ENCODE measurements at places on chromosomes 11 and 22.

- no peak for DNase-seq
These were observed 4.3 kb upstream of the TRIM44 start for GRCh38 chr11:35658020-35658948.

GRCh38 chr11:88317536-88317935 lies 20.0 kb downstream of the CTSC start:
- DNase-seq: no peak

DNA sequence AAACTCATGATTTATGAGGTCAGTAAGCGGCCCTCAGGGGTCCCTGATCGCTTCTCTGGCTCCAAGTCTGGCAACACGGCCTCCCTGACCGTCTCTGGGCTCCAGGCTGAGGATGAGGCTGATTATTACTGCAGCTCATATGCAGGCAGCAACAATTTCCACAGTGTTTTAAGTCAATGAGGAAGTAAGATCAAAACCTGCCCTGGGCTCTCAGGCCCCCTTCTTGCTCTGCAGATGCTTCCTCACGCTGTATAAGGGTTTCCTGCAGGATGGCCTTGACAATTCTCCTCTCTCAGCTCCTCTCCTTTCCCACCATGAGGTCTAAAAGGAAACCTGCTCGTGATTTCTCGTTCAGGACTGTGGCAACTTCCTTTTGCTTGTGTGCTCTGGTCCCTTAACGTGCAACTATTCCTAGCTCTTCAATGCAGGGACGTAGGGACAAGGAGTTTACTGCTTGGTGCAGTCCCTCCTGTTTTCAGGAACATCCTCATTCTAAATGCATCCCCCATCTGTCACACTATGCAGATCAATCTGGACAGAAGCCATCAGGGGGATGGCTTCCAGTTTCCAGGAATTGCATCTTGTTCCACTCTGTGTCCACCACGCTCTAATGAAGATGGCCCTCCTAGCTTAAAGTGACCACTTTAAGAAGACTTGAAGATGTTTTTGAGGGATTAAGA lies 64.3 kb upstream of the IGLL5 start:
- DNase-seq: no peak

DNA sequence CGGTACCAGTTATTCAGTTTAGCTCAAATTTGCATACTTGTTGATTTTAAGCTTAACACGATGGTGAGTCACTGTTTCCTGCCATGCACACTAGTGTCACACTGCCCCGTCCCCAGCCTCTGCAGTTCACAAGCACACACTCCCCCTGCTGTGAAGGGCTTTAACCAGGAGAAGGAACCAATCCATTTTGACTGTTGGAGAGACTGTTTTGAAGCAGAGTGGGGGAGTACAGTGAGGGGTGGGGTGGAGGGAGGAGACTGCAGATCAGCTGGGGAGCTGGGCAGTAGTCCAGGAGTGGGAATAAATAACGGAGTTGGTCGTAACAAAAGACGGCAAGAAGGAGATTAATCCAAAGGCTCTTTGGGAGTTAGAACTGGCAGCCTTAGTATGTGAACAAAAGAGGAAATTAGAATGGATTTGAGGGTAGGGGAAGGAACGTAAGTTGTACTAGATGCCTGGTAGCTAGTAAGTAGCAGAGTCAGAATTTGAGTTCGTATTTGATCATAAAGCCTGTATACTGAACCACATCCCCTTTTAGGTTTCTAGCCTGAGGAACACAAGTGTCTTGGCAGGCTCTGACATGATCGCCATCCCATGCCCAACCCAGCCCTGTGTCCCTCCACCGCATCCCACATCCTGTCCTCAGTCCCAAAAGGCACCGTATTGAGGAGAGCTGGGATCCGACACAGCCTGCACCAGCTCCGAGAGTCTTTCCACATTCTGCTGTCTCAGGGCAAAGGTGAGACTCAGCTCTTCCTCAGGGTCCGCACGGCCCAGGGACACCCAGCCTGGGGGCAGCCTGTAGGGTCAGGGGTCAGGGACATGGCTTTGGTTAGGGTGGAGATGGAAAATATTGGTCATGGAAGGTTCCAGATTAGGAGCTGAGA lies 862 bp downstream of the TPP1 start:
- peak; percentile 68 for DNase-seq

- no peak for DNase-seq
These were observed 59.3 kb downstream of the ANO1 start for GRCh38 chr11:70137383-70137782.

- DNase-seq: no peak
These were observed 1.6 kb downstream of the NFAM1 start for GRCh38 chr22:42430528-42431125.

GRCh38 chr11:17988465-17988864 lies 24.4 kb downstream of the SERGEF start:
- DNase-seq: no peak

DNA sequence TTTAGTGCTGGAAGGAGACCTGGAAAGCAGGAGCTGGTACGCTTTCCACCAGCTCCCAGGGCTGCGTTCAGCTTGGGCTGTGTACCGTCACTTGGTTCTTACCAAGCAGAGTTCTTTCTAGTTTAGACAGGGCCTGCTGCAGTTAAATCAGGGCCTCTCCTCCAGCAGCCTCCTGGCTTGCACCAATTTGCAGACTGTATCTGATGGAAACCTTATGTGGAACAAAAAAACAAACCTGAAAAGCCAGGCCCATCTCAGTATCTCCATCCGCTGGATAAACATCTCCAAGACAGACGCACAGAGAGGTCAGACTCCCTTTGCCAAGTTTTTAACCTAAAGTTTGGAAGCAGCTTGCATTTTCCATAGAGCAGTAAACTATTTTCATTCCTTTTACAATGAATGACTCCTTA lies 288.6 kb upstream of the SORL1-AS1 start:
- no peak for DNase-seq

GRCh38 chr11:7591107-7591894 lies 77.5 kb downstream of the PPFIBP2 start:
- DNase-seq: no peak

- DNase-seq: no peak
These were observed 18.9 kb upstream of the KCTD14 start for GRCh38 chr11:78041843-78042440.

DNA sequence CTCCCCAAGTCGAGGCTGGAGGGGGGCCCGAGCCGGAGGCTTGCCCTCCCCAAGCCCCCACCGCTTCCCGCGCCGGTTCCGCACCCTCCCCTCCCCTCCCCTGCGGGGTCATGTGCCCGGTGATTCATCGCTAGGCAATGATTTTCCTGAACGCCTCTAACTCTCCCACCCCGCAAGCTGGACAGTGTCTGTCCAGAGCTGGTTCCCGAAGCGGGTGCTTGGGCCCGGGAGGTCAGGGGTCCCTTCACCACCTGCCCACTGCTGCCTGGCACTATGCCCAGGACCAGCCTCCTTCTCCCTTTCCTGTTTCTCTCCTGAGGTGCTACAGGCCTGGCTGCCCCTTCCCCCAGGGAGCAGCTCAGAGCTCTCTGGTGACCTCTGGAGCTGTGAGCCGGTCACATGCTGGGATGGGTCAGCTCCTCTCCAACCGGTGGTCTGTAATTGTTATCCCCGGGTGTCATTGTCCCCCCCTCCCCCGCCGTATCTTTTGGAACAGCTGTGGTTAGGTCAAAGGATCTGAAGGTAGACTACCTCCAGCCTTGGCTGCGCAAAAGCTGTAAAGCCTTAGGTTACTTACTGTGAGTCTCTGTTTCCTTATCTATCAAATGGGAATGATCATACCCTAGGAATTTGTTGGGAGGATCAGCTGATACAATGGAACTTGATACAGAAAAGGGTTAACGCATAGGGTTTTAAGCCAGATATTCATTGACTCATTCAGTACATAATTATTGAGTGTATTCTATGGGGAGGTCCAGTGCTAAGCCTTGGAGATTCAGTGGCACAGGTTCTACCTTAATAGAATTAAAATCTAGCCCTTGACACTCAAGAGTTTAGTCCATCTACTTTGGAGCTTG lies 753 bp downstream of the STX3 start:
- peak; percentile 55 for DNase-seq

DNA sequence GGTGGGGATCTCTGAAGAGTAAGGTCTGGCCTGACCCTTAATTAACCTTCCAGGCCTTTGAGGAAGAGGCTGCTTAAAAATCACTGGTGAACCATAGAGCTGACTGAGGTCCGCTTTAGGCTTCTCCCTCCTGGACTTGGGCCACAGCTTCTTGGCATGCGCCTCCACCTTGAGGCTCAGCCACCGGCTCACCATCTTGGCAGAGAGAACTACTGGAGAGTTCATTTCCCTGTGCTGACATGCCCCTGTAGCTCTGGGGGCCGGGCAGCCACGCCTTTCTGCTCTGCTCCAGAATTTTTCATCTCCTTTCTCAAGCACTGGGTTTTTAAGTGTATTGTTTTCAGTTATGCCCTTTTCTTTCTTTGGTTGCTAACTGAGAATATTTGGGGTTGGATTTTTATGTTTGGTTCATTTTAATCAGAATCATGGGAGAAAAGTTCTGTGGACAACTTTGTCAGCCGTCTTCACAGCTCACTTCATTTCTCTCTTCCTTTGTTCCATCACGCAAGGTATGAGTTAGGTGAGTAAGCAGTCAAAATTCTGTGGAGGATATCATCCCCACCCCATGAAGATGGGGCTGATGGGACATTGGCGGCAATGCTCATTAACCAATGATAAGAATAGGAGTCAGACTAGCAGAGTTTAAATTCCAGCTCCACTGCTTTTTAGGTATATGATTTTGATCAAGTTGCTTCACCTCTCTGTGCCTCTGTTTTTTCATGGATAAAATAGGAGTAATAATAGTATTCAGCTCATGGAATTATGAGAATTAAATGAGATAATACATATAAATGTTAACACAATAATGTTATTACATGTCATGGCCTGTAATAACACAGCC lies 103.9 kb downstream of the DBX1 start:
- no peak for DNase-seq

- no peak for DNase-seq
These were observed 18.4 kb upstream of the SEC14L4 start for GRCh38 chr22:30523646-30524489.

- DNase-seq: no peak
These were observed 10.9 kb downstream of the PDGFD start for GRCh38 chr11:104152941-104153505.

- DNase-seq: no peak
These were observed 1077.3 kb downstream of the TBC1D22A start for GRCh38 chr22:47839595-47840227.

DNA sequence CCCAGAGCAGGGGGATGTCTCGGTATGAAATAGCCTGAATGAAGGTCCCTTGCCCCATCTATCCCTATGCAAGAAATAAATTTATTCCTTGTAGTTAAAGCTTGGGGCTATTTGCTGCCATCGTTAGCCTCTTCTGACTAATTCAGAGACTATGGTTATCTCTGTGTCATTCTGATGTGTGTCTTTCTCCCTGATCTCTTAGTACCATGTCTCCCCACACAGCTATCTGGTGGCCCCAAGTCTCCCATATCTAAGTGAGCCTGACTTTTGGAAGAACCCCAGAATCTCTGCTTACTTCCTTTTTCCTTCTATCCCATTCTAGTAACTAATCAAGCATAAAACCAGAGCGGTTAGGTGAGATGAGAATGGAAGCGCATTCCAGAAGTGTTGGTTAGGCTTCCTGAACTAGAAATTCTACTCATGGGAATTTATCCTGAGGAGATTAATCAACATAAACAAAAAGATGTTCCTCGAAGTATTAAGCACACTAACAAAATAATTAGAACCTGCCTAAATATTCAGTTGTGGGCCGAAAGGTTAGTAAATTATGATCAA lies 71.4 kb upstream of the BMAL1 start:
- no peak for DNase-seq

DNA sequence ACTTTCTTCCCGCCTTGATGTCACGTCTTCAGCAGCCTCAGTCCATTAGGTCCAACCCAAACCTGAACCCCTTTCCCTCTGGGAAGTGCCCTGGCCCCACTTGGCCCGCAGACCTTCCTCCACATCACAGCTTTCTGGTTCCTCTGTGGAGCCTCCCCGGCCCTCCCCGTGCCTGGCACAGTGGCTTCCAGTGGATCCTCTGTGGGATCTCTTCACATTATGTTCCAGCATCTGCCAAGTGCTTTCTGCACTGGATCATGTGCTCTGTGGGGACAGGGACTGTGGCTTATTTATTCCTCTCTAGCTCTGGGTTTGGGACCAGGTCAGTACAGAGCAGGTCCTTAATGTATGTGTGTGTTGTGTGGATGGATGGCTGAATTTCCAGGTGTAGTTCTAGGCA lies 30.9 kb downstream of the POLR3H start:
- DNase-seq: no peak
